ENCODE measurements at places on chromosomes 7 and 10.

GRCh38 chr7:38127216-38128207 is 50.5 kb upstream of the STARD3NL start:
- no peak for DNase-seq

GRCh38 chr10:110698782-110699201 is 54.7 kb downstream of the RBM20 start:
- no peak for DNase-seq

DNA sequence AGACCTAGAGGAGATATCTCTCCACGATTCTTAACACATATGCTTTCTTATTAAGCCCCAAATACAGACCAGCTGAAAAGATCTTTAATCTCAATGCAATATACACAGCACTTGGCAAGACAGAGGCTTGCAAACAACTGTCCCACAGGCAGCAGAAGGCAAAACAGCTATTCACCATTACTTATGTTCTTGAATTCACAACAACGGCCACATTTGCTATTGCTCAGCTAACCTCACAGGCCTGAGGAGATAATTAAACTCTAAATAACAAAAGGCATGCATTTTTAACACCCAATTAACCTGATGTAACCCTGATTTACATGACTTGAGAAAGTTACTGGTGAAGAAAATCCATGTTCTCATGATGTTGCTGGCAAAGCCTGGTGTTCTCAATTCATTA is 216.4 kb downstream of the CRPPA start:
- DNase-seq = no peak

GRCh38 chr10:25112016-25112415 is 62.8 kb upstream of the GPR158 start:
- DNase-seq = no peak

- no peak for DNase-seq
Observed at GRCh38 chr10:80488539-80489066, 34.5 kb downstream of the TSPAN14 start.

- DNase-seq = no peak
Observed at GRCh38 chr10:84175436-84175835, 1.8 kb downstream of the GPR15LG start.

GRCh38 chr10:43250615-43251418 is 16.0 kb downstream of the RASGEF1A start:
- DNase-seq = no peak
